Activated CD4-positive, alpha-beta T cell treated with anti-CD3 and anti-CD28 coated beads, Interleukin-2, amount 50 U/mL, for 48 hours (primary cell): ENCODE measurements at places on chromosomes 7 and 10.
A peak's percentile ranks its signal among the peaks of the same experiment; 100 is the strongest.

DNA sequence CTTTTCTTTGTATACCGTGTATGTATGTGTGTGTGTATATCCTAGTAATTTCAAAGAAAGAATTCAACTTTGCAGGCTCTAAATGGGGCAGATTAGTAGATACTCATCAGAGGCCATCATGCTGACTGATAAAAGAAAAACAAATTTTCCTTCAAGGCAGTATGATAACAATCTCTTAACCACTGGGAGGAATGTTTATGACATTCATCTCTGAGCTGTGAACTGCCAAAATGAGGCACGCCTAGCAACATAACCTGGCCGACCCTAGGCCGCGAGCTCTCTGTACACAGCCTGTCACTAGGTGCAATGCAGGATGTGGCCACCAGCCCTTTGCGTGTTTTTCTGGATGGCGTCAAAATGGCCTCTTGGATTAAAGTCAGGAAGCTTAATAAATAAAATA, 343.7 kb upstream of the GALNT17 start:
- DNase-seq = peak; percentile 39

DNA sequence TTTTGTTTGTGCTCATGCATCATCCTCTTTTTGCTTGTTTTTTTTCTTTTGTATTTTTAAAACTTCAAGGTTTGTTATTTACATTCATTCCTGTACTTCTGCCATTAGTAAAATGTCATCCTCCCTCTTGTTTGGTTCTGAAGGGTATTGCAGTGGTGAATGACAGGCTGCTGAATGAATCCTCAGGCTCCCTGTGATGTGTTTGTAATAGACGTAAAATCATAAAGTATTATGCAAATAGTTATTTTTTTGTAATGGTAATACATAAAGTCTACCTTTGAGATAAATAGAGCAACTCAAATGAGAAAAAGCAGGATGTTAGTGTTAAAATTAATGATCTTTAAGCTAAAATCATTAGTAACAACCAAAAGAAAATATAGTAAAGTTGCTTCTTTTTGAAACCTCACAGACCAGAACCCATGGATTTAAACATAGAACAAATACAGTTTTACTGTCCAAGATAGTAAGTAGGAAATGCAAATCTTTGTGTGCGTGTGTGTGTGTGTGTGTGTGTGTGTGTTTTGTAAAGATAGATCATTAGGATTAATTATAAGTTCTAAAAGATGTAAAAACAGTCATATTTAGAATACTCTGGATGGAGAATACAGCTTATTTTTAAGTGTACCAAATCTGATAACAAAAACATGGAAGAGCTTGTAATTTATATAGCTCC, 4.5 kb downstream of the GLCCI1 start:
- no peak for DNase-seq

- DNase-seq = no peak
These were observed 7.6 kb downstream of the LRIT2 start for GRCh38 chr10:84217746-84218145.

DNA sequence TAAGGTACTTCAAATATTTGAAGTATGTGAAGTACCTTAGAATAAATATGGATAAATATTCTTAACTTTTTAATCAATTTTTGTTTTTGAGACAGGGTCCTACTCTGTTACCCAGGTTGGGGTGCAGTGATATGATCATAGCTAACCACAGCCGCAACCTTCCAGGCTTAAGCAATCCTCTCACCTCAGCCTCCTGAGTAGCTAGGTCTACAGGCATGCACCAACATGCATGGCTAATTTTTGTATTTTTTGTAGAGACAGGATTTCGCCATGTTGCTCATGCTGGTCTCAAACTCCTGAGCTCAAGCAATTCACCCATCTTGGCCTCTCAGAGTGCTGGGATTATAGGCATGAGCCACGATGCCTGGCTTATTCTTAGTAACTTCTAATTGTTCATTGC, 119.4 kb upstream of the KAT6B start:
- no peak for DNase-seq

DNA sequence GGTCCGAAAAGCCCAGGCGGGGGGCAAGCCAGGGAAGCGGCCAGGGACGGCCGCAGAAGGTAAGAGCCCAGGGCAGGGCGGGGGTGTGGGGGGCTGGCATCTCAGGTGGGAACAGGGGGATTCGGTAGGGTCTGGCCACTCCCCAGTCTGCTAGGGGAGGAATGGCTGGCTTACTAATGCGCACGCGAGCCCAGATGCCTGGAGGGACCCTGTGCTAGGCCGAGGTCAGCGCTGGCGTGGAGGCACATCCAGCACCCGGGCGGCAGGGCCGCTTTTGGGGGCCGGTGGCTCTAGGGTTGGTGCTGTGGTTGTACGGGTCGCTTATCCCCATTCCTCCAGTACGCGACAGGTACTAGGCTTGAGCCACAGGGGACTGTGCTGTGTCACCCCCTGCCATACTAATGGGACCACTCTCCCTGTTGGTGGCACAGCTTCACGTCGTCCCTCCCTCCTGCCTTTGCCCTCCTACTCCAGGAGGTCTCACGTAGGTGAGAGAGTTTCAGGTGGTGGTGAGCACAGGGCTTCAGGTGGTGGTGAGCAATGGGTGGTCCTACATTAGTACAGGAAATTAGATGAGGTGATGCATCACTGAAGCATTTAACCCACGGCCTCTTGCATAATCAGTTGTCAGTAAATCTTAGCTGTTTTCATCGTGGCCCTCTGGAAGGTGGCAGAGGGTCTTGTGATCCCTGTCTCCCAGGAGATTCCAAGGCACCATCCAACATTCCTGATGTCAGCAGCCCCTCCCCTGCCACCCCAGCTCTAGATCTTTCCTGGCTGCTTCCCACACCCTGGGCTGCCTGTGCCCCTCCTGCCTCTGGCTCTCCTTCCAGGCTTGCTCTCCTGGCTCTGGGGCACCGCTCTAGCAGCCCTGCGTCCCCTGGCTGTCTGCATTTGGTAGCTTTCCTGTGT, 971 bp downstream of the AEBP1 start:
- DNase-seq = no peak

DNA sequence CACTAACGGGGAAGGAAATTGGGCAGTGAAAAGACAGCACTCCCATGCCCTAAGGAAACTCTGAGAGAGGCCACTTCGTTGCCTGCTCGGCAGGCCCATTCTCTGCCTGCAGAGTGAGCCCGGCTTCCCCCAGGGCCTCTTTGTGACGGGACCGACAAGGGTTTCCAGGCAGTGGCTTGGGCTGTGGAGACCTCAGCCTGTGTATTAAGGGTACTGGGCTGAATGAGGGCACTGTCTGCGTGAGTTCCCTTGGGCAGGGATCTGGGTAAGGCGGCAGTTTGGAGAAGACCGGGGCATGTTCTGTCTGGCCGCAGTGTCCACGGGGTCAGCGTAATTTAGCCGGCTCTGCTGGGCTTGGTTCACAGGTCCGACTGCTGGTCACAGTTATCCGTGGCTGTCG, 237.2 kb downstream of the MGMT start:
- DNase-seq = no peak

DNA sequence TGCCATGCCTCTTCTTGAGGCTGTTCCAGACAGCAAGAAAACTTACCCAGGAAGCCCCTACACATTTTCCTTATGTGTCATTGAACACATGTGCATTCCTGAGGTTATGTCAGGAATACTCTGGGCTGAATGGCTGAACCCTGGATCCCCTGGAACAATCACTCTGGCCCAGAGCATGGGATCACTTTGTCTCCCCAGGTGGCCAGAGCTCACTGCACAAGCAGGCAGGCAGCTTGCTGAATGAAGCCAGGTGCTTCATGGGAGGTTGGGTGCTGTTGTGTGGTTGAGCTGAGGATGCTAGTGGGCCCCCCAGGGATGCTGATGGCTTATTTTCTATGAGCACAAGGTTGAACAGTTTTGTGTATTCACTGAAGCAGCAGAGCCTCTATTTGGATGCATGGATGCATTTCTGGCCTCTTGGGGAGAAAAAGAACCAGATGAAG, 54.7 kb upstream of the NPTX2 start:
- DNase-seq = no peak

GRCh38 chr7:6026011-6026819, 5.0 kb upstream of the ANKRD61 start:
- DNase-seq = peak; percentile 54

GRCh38 chr10:96377816-96378294, 19.1 kb upstream of the OPALIN start:
- no peak for DNase-seq

DNA sequence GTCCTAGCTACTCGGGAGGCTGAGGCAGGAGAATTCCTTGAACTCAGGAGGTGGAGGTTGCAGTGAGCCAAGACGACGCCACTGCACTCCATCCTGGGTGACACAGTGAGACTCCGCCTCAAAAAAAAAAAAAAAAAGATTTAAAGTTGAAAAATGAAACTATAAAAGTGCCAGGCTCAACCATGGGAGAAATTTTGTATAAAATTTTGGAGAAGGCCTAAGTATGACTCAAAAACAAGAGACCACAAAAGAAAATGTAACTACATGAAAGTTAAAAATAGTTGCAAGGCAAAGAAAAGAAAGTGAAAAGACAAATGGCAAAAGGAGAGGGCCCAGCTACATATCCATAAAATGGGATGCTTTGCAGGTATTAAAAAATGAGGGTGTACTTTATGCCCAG, 104.1 kb downstream of the ARHGAP22 start:
- no peak for DNase-seq

DNA sequence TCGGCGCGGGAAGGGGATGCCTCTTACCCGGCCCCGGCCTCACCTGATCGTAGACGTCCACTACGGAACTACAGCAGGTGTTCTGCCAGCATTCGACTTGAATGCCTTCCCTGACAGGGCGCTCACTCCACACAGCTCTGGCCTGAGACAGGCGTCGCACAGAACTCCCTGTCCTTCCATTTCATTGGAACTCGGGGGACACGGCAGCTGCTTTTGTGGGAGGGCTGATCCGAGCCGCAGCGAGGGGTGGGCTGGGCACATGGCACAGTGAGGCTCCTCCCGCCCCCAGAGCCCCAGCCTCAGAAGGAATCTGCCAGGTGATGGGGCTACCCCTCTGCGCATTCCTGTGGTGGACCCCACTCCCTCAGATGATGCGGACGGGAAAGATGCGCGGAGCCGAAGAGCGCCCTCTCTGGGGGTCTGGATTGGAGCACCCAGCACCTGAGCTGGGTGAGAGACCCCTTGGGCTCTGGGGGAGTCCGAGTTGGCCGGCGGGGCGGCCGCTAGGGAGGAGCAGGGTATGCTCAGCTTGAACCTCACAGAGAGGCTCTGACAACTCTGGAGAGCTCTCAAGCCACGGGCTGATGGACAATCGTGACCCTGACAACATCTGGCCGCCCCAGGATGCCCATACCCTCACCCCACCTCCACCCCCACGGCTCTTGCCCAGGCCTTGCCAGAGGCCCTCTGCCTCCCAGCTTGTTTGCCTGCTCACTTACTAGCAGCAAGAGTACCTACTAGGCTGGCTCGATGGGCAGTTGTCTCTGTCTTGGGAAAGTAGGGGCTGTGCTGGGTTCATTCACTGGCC, 36.6 kb downstream of the RASGEF1A start:
- DNase-seq = no peak

GRCh38 chr10:127872871-127873600, 19.7 kb downstream of the CLRN3 start:
- DNase-seq = no peak

DNA sequence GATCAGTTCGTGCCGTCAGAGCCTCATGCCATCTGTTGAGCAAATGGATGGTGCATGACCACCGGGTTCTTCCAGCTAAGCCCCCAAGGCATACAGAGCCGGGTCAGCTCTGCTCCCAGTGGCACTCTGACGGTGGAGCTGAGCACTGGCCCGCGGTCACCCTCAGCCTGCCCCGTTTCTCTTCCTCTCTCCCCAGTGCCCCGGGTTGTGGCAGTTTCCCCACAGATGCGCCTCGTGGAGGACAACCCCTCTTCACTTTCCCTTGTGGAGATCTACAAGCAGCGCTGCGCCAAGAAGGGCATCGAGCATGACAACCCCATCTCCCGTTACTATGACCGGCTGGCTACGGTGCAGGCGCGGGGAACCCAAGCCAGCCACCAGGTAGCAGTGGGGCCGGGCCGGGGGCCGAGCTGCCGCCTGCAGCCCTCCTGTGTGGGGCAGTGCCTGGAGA, 129.9 kb downstream of the TRRAP start:
- no peak for DNase-seq
